ENCODE measurements at places on chromosomes 7 and 10. TPM values are rescaled to one million over a fixed set of nuclear protein-coding genes. Genes with fewer than 3 reads are reported as not detected.

DNA sequence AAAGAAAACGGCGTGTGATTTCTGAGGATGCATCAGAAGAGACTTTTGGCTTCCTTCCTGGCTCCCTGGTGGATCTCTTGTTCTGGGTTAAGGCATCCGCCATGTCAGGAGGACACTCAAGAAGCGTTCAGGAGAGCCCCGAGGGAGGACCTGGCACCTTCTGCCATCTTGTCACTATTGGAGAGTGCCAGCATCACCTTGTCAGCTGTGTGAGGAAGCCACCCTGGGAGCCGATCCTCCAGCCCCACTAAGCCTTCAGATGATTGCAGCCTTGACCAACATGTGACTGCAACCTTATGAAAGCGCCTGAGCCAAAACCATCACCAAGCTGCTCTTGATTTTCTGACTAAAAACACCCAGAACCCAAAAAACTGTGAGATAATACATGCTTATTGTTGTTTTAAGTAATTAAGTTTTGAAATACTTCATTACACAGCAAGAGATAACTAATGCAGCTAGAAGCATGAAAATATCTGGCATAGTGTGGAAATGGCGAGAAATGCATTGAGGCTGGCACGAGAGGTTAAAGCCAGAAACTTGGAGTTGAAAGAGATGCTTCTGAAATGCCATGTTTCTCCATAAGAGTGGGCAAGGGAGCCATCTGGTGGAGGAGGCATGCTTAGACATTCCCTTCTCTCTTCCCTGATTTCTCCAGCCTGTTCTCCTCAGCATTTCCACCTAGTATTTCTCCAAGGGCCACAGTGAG lies 5.4 kb upstream of the ZFYVE27 start:
- DNase-seq = peak; percentile 86

DNA sequence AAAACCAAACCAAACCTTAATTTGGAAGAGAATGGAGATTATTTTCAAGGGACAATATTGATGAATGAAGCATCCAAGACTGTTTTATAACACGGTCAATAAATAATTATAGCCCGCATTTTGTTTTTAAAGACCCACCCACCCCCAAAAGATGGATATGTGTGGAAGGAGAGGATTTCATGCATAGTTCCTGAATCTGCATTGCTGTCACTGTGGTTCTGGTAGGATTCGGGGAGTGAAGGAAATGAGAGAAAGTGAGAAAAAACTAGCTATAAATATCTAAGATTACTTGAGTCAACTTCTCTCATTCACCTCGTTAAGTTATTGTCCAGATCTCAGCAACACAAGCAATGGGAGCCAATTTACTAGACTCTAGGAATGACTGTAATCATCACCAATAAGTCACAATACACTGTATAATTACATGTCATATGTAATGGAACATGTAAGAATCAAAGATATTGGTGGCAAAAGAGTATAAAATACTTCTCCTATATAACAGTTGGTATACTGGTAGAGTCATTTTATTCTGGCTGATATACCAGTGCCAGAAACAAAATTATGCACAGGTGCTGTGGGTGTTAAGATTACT lies 30.2 kb downstream of the NAMPT start:
- DNase-seq = no peak

- no peak for DNase-seq
Observed at GRCh38 chr10:103367379-103367781, 396 bp upstream of the TAF5 start.

GRCh38 chr7:22786290-22786932 lies 36.2 kb downstream of the TOMM7 start:
- no peak for DNase-seq

DNA sequence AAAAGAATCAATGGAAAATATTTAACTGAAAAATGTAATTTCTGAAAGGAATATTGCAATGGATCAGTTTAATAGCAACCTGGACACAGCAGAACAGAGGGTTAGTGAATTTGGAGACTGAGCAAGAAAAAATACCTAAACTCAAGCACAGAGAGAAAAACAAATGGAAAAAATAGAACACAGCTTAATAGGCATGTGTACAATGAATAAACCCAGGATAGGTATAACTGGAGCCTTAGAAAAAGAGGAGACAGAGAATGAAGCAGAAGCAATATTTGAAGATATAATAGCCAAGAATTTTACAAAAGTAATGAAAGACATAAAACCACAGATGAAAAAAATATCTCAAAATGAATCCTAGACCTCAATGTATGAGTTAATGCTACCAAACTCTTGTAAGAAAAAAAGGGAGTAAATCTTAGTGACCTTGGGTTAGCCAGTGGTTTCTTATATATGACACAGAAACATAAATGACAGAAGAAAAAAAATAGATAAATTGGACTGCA lies 2.9 kb upstream of the DNAJC1 start:
- no peak for DNase-seq

- no peak for DNase-seq
Observed at GRCh38 chr10:43172645-43173044, 34.4 kb downstream of the CSGALNACT2 start.

DNA sequence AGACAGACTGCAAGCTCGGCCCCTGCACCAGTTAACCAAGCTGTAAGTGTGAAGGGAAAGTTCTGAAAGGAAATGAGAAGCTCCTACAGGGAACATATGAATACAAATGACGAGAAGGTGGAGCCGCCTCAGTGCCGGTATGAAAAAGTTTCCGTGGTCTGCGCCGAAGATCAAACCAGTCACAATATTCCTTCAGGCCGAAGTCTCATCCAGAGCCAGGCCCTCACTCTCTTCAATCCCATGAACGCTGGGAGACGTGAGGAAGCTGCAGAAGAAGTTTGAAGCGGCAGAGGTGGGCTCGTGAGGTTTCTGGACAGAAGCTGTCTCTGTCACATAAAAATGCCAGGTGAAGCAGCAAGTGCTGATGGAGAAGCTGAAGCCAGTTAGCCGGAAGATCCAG lies 71.9 kb downstream of the CFAP46 start:
- no peak for DNase-seq

The CAMK2G gene
- 56.1 TPM for total RNA-seq

GRCh38 chr7:32070051-32070405 lies 179 bp downstream of the PDE1C start:
- no peak for DNase-seq

GRCh38 chr7:1847260-1848001 lies 177.4 kb downstream of the ELFN1 start:
- DNase-seq = no peak

The RPEL1 gene
- total RNA-seq = 3.9 TPM

GRCh38 chr7:115496006-115496405 lies 534.6 kb downstream of the TFEC start:
- DNase-seq = no peak

DNA sequence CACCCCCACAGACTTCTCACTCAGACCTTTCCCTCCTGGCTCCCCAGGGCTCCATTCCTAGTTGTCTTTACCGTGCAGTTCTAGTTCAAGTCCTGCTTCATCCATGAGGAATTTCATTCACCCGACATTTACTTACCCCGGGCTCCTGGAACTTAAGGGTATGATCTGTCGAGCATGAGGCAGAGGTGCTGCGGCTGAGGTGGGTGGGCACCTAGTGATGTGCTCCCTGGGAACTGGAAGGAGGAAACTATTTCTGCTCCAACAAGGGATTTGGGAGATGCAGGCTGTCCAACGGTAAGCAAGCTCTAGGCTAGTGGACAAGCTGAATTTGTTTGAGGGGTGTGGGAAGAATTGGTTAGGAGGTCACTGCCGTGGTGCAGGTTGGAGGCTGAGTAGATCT lies 30.2 kb upstream of the AQP1 start:
- DNase-seq = no peak

GRCh38 chr10:117480097-117480496 lies 62.4 kb upstream of the EMX2 start:
- DNase-seq = no peak

DNA sequence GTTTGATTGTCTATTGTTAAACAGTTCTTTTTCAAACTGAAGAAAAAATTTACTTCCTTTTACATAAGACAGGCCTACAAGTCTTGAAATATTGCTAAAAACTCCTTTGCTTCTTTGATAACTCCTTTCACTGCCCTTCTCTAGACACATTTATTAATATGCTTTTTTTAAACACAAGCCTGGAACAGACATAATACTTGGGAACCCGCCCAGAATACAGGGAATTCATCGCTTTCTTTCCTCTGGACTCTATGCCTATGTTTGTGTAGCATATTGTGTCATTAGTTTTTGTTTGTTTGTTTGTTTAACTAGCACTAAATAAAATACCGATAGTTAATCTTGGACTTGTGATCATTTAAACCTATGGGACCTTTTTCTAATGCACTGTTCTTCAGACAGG lies 42.4 kb upstream of the ABCB4 start:
- no peak for DNase-seq

DNA sequence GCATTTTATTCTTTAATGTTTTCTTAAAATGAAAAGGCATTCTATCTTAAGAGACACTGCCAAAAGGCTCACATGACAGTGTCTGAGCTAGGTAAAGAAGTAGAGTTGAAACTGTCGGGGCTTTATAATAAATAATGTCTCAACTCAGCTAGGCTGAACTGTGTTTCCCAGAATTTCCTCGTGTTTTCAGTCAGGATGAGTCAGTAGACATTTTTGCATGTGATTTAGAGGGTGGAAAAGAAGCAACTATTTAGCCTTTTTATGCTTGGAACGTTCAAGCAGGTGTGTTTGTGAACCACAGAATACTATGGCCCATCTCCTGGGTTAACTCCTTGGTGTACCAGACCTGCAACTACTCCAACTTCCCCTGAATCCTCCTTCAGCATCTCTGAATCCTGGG lies 23.4 kb upstream of the LIPA start:
- DNase-seq = peak; percentile 59

- DNase-seq = peak; percentile 28
Observed at GRCh38 chr10:12455766-12456165, 106.4 kb downstream of the CAMK1D start.

DNA sequence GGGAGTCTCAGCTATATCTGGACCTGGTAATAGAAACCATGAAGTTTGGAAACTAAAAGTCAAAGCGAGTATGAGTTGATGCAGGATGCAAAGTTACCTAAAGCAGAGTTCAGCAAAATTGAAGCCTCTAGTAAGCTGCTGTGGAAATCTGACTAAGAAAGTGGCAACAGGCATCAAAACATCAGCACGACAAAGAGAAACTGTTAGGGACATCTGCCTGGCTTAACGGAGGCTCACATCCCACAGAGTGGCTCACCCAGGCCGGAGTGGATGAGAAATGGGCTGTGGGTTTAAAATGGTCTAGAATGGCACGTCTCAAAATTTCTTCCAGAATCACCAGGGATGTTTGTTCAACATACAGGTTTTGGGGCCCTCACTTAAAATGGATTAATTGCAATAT lies 164.1 kb upstream of the NPY start:
- DNase-seq = no peak

GRCh38 chr10:25982107-25982506 lies 48.1 kb downstream of the MYO3A start:
- DNase-seq = no peak

GRCh38 chr10:128042131-128042610 lies 84.1 kb downstream of the MKI67 start:
- DNase-seq = no peak

DNA sequence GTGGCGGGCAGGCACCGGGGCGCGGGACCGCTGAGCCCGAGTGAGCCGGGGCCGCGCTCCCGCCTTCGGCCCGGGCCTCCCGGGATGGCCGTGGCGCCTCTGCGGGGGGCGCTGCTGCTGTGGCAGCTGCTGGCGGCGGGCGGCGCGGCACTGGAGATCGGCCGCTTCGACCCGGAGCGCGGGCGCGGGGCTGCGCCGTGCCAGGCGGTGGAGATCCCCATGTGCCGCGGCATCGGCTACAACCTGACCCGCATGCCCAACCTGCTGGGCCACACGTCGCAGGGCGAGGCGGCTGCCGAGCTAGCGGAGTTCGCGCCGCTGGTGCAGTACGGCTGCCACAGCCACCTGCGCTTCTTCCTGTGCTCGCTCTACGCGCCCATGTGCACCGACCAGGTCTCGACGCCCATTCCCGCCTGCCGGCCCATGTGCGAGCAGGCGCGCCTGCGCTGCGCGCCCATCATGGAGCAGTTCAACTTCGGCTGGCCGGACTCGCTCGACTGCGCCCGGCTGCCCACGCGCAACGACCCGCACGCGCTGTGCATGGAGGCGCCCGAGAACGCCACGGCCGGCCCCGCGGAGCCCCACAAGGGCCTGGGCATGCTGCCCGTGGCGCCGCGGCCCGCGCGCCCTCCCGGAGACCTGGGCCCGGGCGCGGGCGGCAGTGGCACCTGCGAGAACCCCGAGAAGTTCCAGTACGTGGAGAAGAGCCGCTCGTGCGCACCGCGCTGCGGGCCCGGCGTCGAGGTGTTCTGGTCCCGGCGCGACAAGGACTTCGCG lies 534 bp downstream of the FZD9 start:
- DNase-seq = no peak

GRCh38 chr10:6200440-6200733 lies 2.3 kb upstream of the PFKFB3 start:
- no peak for DNase-seq

The AKR1C3 gene
- total RNA-seq = 4.6 TPM

DNA sequence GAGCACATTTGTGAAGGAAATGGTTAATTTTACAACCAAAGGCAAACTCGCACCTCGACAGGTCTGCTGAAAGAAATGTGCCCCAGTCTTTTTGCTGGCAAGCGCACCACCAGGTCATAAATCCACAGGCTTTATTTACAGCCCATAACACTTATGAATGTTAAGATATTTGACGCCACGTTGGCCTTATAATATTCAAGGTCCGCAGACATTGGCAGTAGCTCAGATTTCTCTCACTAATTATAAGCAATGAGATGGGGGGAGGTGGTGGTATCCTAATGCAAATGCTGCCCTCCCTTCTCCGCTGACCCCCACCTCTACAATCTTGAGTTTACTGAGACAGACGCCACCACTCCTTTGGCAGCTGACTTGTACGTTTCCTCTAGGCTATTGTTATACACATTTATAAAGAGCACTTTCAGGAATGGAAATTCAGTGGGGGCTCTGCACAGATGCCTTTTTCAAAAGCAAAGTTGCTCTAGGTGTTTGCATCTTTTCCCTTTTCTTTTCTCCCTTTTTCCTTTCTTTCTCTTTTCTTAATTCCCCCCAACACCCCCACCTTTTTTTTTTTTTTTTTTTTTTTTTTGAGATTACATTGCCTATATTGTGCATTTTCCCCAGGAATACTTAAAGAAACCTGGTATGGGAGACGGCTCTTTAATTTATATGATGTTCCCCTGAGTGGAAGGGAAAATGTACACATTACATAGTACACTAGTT lies 6.7 kb downstream of the TCF7L2 start:
- no peak for DNase-seq

DNA sequence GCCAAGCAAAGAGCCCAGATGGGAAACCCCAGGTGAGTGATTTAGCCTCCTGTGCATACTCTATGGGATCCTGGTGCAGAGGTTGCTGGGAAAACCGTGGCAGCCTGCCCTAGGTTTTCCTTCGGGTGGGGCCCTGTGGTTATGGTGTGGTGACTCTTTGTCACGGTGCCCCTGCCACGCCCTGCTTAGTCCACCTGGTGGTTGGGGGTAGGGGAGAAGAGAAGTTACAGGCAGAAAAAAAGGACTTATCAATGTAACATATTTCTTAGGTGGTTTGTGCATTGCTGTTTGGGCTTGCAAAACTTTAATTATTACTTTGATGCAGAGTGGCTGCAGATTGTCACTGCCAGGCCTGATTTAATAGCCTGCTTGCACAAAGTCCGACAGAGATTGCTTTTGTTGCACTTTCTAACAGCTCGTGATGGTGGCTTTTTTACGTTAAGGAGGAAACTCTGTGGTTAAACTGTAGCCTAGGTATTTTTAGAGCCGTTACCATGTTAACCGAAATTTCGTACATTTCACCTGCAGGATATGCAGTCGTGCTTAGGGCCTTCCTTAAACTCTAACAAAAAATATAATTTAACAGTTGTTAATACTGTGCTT lies 197.4 kb downstream of the RNLS start:
- no peak for DNase-seq

The CTTNBP2 gene
- total RNA-seq = 6.3 TPM
